ENCODE measurements at places on chromosomes 12 and 14.

GRCh38 chr14:54625112-54625511 lies 58.2 kb downstream of the SAMD4A start:
- DNase-seq: no peak

GRCh38 chr12:89189448-89189847 lies 162.9 kb downstream of the DUSP6 start:
- DNase-seq: no peak

DNA sequence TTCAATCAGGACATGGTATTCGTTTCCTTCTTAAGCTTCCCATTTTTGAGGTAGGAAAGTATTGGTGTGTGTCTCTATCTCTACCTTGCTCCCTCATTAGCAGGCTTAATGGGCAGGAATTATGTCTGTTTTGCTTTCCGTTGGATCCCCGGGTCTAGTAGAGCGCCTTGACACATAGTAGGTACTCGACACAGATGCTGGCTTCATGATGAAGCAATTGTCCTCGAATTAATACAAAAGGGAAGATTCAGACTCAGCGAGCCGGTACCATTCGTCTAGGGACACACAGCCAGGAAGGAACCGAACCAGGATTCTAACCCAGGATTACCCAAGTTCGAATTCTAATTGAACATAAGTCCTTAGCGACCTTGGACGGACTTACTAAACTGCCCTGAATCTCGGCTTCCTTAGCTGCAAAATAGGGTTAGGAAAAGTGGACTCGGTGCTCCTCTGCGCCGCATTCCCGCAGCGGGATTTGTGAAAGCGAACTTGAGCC lies 496 bp upstream of the ISCU start:
- no peak for DNase-seq

DNA sequence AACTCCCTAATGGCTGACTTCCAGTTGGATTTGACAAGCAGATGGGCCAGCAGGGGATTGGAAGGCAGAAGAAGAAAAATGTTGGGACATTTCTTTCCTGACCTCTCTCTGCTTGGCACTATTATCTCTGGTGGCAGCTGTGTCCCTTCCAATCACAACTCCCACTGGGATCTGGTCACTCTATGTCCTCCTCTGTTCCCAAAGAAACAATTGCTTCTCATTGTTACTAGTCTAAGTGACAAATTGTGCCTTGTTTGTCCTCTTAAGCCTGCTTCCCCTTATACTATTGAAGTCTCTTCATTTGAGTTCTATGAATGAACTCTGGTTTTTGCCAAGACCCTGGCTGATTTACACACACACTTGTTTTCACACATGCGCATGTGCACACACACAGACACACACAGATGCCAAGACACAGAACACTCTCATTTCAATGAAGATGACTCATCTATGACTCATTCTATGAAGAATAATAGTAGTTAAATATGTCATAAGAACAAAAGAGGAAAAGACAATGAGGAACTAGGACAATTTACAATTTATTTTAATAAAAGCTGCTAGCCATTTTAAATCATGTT lies 83.0 kb upstream of the FAR2 start:
- DNase-seq: no peak

- no peak for DNase-seq
These were observed 5.0 kb downstream of the PRB3 start for GRCh38 chr12:11264501-11264900.

DNA sequence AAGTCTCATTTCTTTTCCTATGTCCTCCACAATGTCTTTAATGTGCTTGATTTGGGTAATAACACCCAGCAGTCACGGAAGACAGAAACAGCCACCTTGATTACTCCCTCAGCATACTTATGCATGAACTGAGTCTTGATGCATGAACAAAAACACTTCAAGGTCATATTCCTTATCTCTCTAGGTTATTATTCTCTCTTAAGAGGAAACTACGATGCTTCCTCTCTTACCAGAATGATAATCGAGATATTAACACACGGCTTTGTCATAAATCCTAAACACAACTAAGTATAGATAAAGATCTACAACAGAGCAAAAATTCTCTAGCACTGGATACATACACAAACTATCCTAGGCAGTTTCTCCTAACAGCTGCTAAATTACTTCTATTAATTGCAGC lies 583.5 kb upstream of the ATP2B1 start:
- DNase-seq: no peak

GRCh38 chr14:29215853-29216252 lies 449.3 kb downstream of the FOXG1 start:
- DNase-seq: no peak

DNA sequence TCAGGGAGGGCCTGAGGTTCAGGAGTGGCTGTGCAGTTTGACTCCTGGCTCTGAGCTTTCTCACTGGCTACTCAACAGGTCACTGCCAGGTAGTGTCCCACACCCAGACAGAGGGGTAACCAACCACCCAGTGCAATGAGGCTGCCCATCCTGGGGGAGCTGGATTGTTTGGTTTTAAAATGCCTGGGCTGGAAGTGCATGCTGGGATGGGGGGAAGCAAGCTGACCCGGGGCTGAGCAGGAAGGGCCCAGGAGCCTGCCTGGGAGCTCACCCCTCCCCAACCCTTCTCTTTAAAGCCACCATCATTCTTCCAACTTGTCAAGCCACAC lies 12.6 kb upstream of the ABHD12B start:
- no peak for DNase-seq

DNA sequence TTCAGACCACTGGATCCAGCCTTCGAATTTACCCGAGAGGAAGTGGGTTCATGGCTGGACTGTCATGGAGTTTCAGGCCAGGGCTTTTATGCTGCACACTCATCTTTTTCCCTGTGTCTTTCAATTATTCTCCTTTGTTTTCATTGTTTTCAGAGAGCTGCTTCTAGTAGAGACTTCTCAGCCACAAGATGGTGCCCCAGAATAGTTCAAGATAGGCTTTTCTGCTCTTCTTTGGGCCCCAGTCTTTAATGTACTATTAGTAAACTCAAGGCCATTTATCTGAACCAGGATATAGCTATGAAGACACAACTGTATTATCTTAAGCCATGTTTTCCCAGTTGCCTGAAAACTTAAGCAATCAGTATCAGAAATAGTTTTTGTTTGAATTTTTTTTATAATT lies 30.4 kb upstream of the PSMA6 start:
- DNase-seq: no peak

DNA sequence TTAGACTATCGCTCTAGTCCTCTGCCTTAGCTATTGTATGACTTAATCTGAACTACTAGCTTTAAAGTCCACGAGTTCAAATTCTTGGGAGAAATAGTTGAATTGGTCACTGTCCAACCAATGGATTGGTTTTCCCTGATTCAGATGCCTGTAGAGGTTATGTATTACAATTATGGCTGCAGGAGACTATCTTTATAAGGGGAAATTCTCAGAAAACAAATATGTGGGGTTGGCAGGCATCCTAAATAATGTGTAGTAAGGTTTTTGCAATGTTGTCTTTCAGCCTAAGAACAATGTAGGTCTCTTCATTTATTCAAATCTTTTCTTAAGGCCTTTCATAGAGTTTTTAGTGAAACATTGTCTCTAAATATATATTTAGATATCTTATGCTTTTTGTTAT lies 26.9 kb downstream of the MYRFL start:
- DNase-seq: no peak

DNA sequence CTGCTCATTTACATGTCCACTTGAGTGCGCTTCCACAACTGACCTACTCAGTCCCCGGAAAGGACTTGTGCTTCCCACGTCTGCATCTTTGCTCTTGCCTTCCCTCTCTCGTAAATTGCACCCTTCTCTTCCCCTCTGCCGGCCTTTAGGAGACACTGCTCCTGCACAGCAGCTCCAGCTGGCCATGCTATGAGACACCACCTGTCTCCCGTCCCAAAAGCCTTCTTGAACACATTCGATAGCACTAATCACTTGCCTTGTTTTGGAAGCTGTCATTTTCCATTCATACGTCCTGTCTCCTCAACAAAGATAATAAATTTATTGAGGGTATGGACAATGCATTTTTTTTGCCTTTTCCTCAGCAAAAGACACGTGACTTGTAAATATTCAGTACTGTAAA lies 15.7 kb upstream of the KCNA1 start:
- DNase-seq: no peak

DNA sequence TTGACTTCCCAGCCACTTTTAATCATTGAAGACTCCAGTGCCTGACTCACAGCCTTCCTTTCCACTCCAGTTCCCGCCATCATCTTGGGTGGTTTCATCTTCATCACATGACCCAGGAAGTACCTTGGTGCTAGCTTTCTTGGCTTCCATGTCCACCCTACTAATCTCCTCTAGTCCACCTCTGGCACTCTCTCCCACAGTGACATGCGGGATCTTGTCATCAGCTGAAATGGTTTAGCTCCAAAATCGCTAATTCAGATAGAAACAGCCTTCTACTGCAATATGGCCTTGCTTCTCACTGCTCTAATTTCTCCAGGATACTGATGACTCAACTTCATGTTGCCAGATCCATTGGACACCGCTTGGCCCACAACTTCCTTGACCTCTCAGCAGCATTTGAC lies 24.5 kb downstream of the WDR20 start:
- no peak for DNase-seq

DNA sequence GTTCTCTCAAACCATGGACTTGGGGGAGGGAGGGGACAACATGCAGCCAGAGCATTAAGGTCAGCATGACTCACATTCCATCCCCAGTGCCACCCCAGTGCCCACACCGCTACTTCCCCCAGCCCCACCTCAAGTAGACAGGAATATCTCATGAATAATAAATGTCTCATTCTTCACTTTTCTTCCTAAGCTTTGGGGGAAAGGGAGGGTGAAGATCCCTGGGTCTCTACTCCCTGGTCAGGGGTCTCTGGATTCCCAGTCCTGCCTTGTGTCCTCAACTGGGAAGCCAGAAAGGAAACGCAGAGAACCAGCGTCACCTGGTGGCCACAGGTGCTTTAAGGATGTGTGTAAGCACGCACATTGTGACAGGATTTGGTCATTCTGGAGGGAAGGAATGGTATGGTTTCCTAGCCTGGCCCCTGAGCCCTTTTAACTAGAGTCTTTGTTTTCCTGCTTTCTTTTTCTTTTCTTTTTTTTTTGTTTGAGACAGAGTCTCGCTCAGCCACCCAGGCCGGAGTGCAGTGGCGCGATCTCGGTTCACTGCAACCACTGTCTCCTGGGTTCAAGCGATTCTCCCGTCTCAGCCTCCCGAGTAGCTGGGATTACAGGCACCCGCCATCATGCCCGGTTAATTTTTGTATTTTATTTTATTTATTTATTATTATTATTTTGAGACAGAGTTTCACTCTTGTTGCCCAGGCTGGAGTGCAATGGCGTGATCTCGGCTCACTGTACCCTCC lies 3.4 kb downstream of the GPR84 start:
- DNase-seq: peak; percentile 86

- no peak for DNase-seq
These were observed 3.4 kb upstream of the MYRFL start for GRCh38 chr12:69821456-69822159.

DNA sequence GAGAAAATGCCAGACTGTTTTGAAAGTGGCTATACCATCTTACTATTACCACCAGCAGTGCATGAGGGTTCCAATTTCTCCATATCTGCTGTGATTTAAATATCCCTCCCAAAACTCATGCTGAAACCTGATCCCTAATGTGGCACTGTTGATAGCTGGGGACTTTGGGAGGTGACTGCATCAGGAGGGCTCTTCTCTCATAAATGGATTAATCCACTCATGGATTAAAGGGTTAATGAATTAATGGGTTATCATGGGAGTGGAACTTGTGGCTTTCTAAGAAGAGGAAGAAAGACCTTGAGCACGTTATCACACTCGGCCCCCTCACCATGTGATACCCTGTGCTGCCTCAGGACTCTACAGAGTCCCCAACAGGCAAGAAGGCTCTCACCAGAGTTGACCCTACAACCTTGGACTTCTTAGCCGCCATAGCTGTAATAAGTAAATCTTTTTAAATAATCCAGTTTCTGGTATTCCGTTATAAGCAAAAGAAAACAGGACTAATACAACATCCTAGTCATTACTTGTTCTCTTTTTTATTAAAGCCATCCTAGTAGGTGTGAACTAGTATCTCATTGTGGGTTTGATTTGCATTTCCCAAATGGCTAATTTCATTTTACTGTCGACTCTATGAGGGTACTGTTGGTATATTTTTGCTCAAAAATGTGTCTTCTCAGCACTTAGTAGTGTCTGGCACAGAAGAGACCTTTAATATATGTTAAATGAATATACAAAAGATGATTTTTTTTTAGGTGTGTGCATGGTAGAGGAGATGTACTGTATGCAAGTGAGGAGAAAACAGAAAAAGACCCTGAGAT lies 14.3 kb downstream of the PPP1R12A start:
- no peak for DNase-seq

- no peak for DNase-seq
These were observed 14.5 kb downstream of the CAPZA3 start for GRCh38 chr12:18752280-18752920.

DNA sequence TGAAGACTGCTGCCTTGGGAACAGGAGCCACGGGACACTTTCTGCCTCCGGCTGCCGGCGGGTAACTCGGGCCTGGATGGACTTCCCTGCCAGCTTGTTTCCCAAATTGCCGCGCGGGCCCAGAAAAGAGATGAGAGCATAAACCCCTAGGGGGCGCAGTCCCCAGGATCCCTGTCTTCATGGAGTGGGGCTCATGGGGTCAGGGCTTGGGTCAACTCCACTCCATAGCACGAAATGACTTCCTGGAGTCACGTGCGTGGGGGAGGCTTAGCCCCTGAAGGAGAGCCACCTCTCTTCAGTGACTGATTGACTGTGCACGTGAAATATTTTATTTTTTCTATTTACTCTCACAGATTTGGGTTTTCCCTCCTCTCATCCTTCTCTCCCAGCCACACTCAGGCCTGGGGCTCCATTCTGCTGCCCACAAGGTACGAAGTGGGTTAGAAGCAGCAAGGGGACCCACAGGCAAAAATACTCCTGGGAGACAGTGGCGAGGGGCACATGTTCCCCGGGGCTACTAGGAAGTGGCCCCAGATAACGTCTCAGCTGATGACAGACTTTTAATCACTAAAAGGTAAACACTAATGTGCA lies 10.0 kb downstream of the PGF start:
- no peak for DNase-seq

GRCh38 chr12:54448344-54448743 lies 25.1 kb downstream of the GTSF1 start:
- DNase-seq: no peak

- DNase-seq: no peak
These were observed 6.3 kb upstream of the KRT5 start for GRCh38 chr12:52526511-52526951.

- DNase-seq: no peak
These were observed 31.9 kb upstream of the DLK1 start for GRCh38 chr14:100694579-100695422.
